Head of caudate nucleus (tissue), 42 donors: ENCODE measurements at places on chromosomes 5 and 9.

- no peak for DNase-seq
Measured at GRCh38 chr5:30880514-30880913, 313.0 kb upstream of the CDH6 start.

DNA sequence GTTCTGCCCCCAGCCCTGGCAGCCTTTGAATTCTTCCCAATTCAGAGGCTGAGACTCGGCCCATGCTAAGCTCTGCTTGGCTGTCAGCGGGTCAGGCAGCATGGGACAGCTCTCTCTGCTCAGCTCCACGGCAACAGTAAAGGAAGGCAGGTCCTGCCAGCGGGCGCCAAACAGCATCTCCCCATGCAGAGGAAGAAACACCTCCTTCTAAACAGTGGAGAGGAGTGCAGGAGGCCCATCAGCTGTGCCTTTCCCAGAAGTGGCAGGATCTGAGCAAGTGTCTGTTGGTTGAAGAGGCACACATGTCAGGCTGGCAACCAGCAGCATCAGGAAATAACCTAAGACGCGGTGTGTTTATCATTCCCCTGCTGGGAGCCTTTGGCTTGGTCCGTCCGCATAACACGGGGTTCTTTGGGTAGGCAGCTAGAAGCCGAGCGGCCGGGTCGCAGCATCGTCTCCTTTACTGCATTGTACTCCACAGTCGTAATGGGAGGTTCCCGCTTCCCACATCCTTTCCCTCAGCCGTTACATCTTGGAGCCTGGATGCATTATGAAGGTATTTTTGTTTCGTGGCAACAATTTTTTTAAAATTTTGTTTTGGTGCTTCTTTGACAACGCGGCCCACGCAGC, 42.7 kb upstream of the NCS1 start:
- DNase-seq = peak; percentile 16

DNA sequence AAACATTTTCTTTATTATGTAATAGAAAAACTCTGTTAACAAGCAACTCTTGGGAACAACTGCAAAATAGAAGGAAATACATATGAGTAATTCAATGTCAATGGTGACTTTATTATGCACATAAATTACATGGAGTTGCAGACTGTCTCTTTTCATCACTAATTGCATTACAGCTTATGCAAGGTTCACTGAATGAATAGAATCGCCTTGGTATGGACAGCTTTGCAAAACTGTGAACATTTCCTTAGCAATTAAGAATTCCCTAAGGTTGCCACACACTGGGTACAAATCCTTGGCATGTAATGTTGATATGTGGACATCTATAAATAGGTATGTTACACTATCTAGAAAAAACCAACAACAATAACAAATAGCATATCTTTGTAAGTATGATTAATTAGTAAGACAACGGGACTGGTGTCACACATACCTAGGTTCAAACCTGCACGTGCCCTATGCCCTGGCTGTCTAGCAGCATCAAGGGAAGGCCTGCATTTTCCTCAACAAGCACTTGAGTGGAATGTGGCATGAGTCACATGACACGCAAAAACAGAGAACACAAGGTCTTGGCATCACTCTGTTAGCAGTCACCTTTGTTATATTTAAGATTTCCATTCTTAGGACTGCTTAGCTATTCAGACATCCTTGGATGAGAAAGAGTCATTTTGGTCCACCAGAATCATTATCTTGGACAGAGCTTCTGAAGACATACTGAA, 263.9 kb downstream of the CTNND2 start:
- DNase-seq = no peak

GRCh38 chr9:115398313-115398650, 280.3 kb upstream of the TNC start:
- no peak for DNase-seq

DNA sequence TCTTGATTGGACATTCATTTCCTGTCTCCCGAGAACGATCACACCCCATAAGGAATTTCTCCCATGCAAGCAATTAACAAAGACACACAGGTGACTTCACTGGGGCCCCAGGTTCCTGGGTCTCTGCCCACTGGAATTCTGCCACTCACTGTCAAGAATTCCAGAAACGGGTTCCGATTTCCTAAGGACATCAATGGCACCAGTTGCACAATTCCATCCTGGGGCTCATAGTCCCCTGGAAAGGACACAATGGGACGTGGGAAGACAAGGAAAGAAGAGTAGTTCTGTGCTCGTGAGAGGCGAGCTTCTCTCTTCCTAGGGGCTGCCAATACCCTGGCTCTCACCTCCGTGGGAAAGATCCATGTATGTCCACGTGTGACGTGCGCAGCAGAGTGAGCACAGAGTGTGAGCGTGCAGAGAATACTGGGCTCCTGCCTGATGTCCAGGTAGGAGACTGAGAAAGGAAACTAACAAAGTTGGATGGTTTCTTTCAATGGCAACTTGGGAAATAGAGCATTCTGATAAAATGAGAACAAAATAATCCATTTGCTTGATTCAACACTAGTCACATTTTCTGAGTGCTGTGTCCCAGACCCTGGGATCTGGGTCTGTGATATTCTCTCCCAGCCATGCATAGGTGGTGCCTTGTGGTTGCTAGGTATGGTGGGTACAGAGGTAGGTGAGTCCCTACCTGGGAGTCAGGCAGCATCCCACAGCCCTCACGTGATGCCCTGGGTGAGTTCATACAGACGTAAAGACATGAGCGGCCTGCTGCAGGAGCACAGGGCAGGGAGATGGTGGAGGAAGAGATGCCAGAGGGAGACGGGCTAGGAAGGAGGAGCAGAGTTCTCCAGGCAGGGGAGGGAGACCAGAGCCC, 159.8 kb downstream of the COL23A1 start:
- DNase-seq = no peak

DNA sequence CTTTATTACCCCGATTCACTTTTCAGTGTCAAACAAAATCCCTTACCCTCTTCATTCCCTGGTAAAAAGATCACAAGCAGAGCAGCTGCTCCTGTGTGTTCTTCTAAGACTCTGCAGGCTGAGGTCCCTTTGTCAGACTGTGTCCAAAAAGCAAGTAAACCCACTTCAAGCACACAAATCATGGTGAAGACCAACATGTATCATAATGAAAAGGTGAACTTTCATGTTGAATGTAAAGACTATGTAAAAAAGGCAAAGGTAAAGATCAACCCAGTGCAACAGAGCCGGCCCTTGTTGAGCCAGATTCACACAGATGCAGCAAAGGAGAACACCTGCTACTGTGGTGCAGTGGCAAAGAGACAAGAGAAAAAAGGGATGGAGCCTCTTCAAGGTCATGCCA, 34.5 kb downstream of the CREBRF start:
- no peak for DNase-seq

DNA sequence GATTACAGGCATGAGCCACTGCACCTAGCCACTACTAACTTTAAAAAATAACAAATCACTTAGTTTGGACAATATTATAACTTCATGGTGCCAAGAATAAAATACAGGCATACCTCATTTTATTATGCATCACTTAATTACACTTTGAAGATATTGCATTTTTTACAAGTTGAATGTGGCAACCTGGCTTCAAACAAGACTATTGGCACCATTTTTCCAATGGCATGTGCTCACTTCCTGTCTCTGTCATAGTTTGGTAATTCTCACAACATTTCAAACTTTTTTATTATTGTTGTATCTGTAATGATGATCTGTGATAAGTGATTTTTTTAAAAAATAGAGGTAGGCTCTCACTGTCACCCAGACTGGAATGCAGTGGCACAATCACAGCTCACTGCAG, 49.9 kb upstream of the ERBIN start:
- DNase-seq = no peak

DNA sequence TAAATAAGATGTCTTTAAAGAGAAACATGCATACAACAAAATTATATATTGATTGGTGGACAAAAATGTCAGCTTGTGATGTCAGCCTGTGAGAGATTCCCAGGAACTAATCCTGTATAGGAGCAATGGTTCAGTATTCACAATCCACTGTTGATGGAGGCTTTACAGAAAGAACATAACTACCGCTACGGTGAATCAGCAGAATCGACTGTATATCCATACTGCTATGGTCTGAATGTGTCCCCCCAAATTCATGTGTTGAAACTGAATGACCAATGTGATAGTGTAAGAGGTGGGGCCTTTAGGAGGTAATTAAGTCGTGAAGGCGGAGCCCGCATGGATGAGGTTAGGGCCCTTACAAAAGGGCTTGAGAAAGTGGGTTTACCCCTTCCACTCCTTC, 40.4 kb upstream of the TBC1D2 start:
- no peak for DNase-seq

GRCh38 chr9:133991214-133991921, 756 bp downstream of the VAV2 start:
- no peak for DNase-seq

- DNase-seq = no peak
Measured at GRCh38 chr9:9563817-9564216, 1049.0 kb downstream of the PTPRD start.

DNA sequence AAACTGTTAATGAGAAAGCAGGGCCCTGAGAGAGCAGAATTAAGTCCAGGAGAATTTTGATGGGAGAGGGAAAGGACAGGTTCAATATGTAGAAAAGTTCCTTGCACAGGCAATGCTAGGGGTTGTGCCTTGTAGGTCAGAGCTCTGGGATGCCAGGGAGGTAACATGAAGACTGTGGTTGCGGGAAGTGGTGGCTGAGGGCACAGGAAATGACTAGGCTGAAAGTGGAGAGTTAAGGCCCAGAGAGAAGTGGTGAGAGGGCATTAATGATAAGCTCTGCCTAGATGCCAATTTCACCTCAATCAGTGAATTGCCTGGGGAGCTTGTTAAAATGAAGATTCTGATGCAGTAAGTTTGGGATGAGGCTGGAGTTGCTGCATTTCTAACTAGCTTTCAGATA, 31.5 kb upstream of the PPP3R2 start:
- no peak for DNase-seq

GRCh38 chr5:15885156-15885555, 294.4 kb downstream of the MARCHF11 start:
- no peak for DNase-seq

GRCh38 chr5:123007182-123007581, 29.3 kb downstream of the PPIC start:
- no peak for DNase-seq

- no peak for DNase-seq
Measured at GRCh38 chr5:9408964-9409363, 136.9 kb downstream of the SEMA5A start.

- DNase-seq = no peak
Measured at GRCh38 chr9:93086447-93087224, 9.4 kb upstream of the CARD19 start.

DNA sequence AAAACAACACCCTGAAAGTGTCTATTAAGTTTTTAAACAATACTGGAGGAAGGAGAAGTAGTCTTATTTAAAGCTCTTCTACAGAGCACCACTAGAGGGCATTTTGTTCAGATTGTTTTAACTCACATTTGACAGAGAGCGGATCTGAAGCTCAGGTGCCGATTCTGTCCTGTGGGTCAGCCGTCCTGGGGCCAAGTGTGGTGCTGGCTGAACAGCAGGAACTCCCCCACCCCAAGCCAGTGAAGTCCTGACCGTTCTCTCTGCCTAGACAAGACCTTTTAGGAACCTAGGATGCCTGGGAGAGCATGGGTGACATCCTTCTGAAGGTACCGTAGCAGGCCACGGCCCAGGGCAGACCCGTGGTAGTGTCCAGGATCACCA, 3.9 kb downstream of the EXOC3 start:
- DNase-seq = no peak

DNA sequence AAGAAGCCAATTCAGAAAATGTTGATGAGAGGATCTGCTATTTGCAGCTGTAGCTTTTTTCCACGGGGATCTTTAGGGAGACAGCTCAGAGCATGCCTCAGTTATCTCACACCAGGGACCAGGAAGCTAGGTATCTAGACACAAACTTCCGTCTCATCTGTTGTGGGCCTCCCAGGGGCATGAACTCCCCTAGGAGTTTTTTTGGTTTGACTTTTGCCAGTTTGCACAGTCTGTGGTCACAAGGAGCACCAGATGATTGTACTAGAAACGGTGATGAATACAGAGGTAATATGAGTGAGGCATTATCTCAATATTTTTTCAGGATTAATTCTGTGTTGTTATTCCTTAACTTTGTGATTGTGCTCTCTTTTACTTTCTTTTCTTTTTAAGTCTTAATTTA, 533.2 kb upstream of the SEMA6A start:
- DNase-seq = no peak

DNA sequence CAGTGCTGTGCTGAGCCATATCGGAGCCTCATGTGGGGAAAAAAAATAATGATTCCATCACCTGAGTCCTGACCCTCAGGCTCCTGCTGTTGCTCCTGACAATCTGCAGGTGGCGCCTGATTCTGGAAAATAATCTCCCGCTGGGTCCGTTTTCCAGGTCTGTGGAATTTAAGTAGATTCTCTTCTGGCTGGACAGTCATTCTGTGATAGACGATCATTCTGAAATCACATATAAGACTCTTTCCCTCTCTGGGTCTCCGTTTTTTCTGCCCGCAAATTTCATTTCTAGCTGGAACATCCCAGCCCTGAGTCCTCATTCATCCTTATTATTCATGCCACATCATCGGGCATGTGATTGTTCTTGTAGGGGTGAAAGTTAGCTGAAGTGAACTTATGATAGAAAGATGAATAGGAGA, 22.1 kb upstream of the STXBP1 start:
- peak; percentile 81 for DNase-seq

DNA sequence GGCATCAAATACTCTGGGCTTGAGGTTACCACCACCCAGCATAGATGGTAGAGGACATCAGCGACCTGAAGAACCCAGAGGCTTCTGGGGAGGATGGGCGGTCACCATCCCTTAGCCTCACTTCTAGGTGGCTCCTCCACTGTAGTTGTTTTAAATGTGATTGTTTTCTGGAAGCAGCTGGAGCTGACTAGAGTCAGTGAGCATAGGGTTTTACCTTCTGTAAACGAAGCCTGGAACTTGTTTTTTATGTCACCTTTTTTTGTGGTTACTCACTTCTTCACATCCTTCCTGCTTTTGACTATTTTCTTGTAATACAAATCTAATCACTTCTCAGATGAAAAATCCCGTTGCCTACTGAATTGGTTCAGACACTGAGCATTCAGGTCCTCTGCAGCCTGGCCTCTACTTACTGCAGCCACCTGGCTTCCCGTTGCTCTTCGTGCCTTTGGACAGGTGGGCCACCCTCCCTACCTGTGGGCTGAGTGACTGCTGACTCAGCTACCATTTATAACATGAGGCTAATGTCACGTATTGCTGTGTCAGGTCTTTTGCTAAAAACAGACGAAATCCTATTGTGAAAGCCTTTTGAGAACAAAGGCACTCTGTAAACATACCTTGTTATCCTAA, 167.8 kb downstream of the MAN2A1 start:
- no peak for DNase-seq

DNA sequence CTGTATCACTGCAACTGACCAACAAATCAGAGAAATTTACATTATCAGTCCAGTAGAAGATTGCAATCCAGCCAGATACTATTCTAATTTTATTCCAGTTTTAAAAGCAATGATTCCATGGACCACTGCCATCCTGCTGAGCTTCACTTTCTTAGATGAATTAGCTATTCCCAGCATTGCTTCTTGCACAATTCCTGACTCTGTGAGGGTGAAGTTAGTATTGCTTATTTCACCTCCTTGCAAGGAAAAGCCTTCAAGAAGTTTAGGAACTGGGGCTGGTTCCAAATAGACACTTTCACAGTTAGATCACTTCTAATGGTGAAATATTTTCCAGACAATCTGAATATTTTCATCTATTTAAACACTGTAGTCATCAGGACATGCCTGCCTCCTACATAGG, 338.6 kb upstream of the TNC start:
- DNase-seq = no peak
